ENCODE measurements at places on chromosomes 2 and 18.

GRCh38 chr2:190031969-190032618, 30.4 kb downstream of the MSTN start:
- DNase-seq: no peak

DNA sequence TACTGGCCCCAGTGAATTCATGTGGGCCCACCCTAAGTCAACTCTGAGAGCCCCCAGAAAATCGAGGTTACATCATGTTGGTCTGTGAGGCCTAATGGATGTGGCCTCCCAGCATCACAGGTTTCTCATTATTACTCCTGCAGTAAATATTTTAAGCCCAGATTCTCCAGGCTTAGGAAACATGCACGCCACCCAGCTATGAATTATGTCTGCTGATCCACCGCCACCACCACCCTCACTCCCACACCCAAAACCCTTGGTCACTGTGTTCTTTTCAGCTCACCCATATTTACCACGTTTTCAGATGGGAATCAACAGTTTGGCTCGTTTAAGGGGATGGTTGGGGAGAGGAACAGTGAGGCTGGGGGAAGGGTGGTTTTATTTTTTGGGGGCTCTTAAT, 128.6 kb downstream of the NCK2 start:
- DNase-seq: no peak

GRCh38 chr2:236872015-236872414, 213.7 kb upstream of the COPS8 start:
- DNase-seq: no peak

DNA sequence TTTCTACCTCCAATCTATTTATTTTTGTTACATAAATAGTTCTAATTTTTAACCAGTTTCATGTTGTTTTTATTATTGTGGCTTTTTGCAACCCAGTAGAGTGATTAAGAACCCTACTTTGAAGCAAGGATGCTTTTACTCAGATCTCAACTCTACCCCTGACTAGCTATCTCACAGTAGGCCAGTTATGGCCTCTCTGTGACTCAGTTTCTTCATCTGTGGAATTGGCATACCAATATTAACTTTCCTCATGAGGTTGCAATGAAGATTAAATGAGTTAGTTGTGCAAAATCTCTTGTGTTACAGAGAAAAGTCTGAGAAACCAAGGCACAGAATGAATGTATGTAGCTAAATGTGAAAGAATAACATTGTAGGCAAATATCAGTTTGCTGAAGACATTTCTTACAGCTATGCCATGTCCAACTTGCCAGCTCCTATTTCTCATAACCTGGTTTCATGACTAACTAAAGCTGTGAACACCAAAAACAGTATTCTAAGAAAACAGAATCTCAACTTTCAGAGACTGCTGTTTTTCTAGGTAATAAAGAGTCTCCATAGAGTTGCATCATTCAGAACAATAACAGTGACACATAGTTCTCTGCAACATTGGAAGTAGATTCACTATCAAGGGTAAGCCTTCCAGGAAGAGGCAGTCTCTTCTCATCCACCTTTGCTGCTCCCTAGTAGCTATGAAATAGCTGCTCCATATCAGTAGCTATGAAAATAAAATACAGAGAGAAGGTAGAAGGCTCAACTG, 33.2 kb upstream of the CYTIP start:
- no peak for DNase-seq

- DNase-seq: no peak
Measured at GRCh38 chr2:230053753-230054478, 14.8 kb downstream of the SLC16A14 start.

- DNase-seq: no peak
Measured at GRCh38 chr18:22838639-22839277, 94.4 kb upstream of the RBBP8 start.

DNA sequence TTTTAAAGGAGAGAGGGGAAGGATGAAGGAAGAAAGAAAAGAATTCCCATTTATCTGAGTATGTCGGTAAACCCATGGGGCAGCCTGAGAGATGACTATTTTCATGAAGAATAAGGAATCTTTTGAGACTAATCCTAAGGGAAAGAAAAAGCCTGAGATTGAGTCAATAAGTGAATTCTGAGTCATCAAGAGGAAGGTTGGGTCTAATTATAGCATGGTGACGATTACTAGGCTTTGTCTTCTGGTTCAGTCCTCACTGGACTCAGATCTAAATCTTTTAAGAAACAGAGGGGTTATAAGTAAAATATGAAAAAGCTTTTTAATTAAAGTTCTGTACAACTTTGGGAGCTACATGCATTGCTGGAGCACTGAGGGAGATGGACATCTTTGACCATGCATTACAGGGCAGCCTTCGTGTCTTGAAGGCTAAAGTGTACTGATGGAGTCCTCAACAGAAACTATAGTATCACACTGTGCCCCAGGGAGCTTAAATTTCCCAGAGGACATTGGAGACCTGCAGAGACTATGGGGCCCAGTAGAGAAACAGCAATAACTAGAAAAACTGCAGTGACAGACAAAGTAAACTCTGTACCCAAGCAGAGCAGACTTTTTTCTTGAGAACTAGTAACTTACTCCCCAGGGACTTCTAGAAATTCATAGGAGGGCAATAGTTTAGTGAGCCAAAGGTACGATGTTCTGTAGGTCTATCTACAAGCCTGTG, 260.9 kb downstream of the RAD51AP2 start:
- no peak for DNase-seq

DNA sequence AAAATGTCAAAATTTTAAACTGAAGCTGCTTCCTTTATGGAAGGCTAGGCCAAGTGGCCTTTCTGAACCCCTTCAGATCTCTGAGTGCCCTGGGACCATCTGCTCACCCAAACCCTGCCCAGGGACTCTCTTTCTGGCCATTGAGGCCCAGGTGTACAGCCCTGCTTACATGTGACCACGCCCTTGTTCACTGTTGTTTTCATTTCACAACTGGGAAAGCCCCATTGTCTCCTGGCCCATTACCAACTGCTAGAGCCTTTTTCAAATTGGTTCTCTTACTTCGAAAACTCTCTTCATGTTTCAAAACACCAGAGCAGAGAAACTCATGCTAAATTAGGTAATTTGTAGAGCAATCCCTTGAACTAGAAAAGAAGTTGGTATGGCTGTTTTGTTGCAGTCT, 219.5 kb upstream of the TANK start:
- no peak for DNase-seq

GRCh38 chr2:883803-884748, 66.6 kb upstream of the SNTG2 start:
- no peak for DNase-seq

- no peak for DNase-seq
Measured at GRCh38 chr18:11274144-11274794, 124.9 kb upstream of the PIEZO2 start.

GRCh38 chr2:150621526-150622213, 134.2 kb upstream of the RND3 start:
- DNase-seq: no peak

- DNase-seq: no peak
Measured at GRCh38 chr2:88027697-88028389, 11.5 kb upstream of the RNU2-63P start.

- DNase-seq: peak; percentile 8
Measured at GRCh38 chr18:54775686-54776085, 52.6 kb upstream of the RAB27B start.

GRCh38 chr18:32049393-32050171, 31.0 kb downstream of the RNF125 start:
- no peak for DNase-seq

GRCh38 chr2:26591619-26592505, 49.3 kb downstream of the CIB4 start:
- no peak for DNase-seq

GRCh38 chr2:121360566-121361300, 75.7 kb upstream of the TFCP2L1 start:
- DNase-seq: no peak

DNA sequence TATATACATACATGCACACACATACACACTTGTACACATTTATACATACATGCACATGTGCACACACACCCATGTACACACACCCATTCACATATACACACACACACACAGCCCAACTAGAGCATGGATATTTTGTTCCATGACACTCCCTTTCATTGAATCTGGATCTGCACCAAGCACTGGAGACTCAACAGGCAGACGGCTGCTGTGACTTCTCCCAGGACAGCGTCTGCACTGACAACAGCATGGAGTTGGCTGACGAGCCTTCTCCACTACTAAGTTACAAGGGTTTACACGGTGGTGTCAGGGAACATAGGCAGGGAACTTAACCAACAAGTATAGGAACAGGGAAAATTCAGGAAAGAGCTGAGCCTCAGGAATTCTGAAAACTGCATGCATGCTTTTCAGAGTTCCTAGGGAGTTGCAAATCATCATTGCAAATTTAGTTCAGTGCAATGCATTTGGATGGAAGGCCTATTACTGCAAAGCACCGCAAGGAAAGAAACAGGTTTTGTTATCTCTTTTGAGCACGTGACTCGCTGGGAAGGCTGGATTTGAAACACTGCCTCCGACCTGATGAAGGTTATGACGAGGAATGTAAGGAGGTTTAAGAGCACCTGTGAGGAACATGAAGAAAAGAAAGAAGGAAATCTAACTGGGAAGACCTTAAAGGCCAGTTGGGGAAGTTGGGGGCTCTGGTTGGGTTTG, 35.9 kb downstream of the TMEM18 start:
- DNase-seq: no peak

GRCh38 chr2:72134997-72135800, 12.5 kb downstream of the CYP26B1 start:
- no peak for DNase-seq

- DNase-seq: no peak
Measured at GRCh38 chr2:47038656-47039488, 116.2 kb downstream of the STPG4 start.

GRCh38 chr2:18927525-18928232, 338.3 kb upstream of the NT5C1B start:
- no peak for DNase-seq

DNA sequence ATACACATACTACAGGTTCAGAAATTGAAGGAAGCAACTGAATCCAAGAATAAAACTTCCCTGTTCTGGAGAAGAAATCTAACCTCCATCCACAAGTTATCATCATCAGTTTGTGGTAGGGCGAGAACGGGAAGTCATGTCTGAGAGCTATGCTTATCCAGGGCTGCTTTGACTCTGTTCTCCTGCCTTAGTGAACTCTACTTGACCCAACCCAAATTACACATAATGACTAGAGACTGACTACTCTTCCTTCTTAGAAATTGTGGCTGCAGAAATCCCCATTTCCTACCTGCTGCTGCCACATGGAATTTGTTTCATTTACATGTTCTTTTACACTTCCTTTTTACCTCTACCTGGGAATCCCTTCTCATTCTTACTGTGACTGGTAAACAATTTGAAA, 1102.6 kb upstream of the PIK3C3 start:
- DNase-seq: no peak

- DNase-seq: no peak
Measured at GRCh38 chr2:129806990-129807389, 172.5 kb upstream of the RAB6C start.

DNA sequence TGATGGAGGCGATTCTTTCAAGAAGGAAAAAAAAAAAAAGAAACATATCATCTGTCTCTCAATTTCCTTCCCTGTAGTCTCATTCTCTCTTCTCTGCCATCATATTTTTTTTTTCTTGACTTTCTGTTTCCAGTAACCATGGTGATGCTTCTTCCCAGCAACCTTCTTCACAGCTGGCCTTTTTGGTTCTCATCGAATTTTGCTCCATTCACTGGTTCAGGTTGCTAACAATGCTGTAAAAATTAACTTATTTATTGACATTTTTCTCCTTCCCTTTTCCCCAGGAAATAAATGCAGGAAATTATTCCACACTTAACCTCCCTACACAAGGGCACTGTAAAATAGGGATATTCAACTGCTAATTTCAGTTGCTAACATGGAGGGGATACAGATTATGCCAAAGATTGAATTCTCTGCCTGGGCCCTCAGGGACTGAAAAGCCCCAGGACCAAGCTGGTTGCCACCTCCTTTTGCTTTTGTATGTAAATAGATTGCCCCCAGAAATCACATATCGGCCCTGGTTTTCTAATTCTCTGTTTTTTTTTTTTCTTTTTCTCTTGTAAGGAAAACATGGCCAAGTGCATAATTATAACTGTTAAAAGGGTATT, 154.7 kb downstream of the MAP2 start:
- no peak for DNase-seq

DNA sequence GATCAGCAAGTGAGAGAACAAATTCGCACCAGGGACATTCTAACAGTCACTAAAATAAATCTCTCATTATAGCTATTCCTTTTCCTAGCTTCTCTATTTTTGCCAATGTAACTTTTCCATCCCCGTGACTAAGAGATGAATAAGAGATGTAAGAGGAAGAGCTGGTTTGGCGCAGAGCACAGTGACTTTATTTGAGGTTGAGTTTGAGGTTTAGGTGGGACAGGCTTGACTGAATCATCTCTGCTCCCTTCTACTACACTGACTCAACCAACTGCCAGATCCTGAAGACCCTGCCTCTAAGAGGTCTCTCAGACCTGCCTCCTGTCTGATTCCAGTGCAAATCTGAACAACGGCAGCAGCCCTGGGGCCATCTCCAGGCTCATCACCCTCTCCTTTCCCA, 28.0 kb downstream of the RFX8 start:
- no peak for DNase-seq

- no peak for DNase-seq
Measured at GRCh38 chr2:187224989-187225388, 223.1 kb downstream of the CALCRL start.

GRCh38 chr2:105746177-105747080, 1.7 kb downstream of the NCK2 start:
- no peak for DNase-seq

DNA sequence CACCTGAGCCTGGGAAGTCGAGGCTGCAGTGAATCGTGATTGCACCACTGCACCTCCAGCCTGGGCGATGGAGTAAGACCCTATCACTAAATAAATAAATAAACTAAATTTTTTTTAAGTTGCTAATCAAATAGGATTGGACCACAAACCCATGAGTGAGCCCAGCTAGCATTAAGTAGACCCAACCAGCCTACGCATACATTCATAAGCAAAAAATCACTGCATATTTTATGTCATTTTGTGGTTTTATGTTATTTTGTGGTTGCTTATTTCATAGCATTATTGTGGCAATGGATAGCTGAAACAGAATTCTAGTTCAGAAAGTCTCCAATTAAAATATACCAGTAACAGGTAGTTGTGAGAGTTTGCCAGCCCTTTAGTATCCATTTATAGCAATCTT, 29.1 kb upstream of the ZC3H15 start:
- DNase-seq: no peak

- no peak for DNase-seq
Measured at GRCh38 chr2:147500229-147500628, 344.6 kb upstream of the ACVR2A start.

Measured in HEK293T (cell line).